GM23338 (cell line): ENCODE measurements at places on chromosomes 13 and 19. TPM values are rescaled to one million over a fixed set of nuclear protein-coding genes. Genes with fewer than 3 reads are reported as not detected.
A peak's percentile ranks its signal among the peaks of the same experiment; 100 is the strongest.

GRCh38 chr13:107034236-107034872, 466.4 kb upstream of the ARGLU1 start:
- DNase-seq = no peak
- H3K27me3 ChIP-seq = no peaks in the 10 kb centered on the region
- H3K27ac ChIP-seq = no peak overlapping the region
- no peaks in the 10 kb centered on the region for H3K36me3 ChIP-seq
- peaks cover 4% of the 10 kb centered on the region; the same call in 1 of the 2 replicates for H3K4me1 ChIP-seq

- no peak overlapping the region for H3K27ac ChIP-seq
- H3K27me3 ChIP-seq = no peaks in the 10 kb centered on the region
- no peak for DNase-seq
Measured at GRCh38 chr13:48492470-48493065, 40.3 kb downstream of the RCBTB2 start.

- no peaks in the 10 kb centered on the region for H3K36me3 ChIP-seq
- no peaks in the 10 kb centered on the region for H3K27me3 ChIP-seq
- DNase-seq = no peak
- H3K4me1 ChIP-seq = peaks cover 6% of the 10 kb centered on the region
- no peak overlapping the region for H3K27ac ChIP-seq
- H3K4me3 ChIP-seq = no peak overlapping the region
Measured at GRCh38 chr19:31257025-31257424, 92.2 kb downstream of the TSHZ3 start.

DNA sequence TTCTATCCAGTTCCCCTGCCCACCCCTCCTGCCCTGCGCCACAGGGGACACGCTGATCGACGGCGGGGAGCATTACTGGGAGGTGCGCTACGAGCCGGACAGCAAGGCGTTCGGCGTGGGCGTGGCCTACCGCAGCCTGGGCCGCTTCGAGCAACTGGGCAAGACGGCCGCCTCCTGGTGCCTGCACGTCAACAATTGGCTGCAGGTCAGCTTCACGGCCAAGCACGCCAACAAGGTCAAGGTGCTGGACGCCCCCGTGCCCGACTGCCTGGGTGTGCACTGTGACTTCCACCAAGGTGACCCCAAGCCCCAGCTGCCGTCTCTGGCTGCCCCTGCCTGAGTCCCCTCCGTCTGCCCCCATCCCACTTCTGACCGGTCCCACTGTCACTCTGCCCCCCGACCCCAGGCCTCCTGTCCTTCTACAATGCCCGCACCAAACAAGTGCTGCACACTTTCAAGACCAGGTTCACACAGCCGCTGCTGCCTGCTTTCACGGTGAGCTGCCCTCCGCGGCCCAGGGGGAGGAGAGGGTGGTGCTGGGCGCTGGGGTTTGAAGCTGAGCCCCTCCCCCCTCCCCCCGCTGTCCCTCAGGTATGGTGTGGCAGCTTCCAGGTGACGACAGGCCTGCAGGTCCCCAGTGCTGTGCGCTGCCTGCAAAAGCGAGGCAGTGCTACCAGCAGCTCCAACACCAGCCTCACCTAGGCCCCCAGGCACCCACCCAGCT, 15.5 kb downstream of the STAP2 start:
- no peak overlapping the region for H3K4me3 ChIP-seq
- DNase-seq = peak; percentile 23
- H3K27ac ChIP-seq = no peak overlapping the region
- H3K36me3 ChIP-seq = peaks cover 3% of the 10 kb centered on the region; the same call in 1 of the 2 replicates

DNA sequence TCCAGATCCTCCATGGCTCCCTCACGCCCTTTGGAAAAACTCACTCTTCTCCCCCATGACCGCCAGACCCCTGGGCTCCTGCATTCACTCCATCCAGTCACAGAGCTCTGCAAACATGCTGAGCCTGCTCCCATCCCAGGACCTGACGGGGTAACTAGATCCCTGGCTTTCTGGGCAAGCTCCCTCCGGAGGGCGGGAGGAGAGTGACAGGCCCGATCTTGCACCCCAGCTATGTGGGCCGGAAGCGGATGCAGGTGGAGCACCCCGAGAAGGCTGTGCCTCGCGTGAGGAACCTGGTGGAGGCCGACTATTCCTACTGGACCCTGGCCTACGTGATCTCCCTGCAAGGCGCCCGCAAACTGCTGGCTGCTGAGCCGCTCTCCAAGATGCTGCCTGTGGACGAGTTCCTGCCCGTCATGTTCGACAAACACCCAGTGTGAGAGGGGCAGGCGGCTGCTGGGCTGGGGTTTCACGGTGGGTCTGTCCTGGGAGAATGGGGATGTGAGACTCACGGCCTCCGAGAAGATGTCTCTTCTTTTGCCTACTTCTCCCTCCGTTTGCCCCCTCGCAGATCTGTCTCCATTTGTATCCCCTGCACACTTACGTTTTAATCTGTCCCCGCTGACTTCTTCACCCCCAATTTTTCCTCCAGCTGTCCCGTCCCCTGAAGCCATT, 25.2 kb downstream of the COLGALT1 start:
- no peaks in the 10 kb centered on the region for H3K36me3 ChIP-seq
- H3K4me3 ChIP-seq = peak overlapping the region; percentile 46; the same call in 1 of the 2 replicates
- H3K27me3 ChIP-seq = no peaks in the 10 kb centered on the region
- peak overlapping the region; percentile 55; the same call in 1 of the 2 replicates for H3K27ac ChIP-seq

- no peaks in the 10 kb centered on the region for H3K36me3 ChIP-seq
- no peaks in the 10 kb centered on the region for H3K4me1 ChIP-seq
- no peak overlapping the region for H3K27ac ChIP-seq
- H3K4me3 ChIP-seq = no peak overlapping the region
- H3K27me3 ChIP-seq = no peaks in the 10 kb centered on the region
Measured at GRCh38 chr13:46088821-46089562, 15.8 kb downstream of the CPB2 start.

GRCh38 chr19:33888665-33889064, 92.0 kb downstream of the KCTD15 start:
- no peak overlapping the region for H3K4me3 ChIP-seq
- H3K27ac ChIP-seq = no peak overlapping the region
- no peaks in the 10 kb centered on the region for H3K36me3 ChIP-seq
- no peaks in the 10 kb centered on the region for H3K27me3 ChIP-seq
- no peak for DNase-seq

- no peak for DNase-seq
- H3K27ac ChIP-seq = no peak overlapping the region
- peaks cover 30% of the 10 kb centered on the region for H3K4me1 ChIP-seq
- no peaks in the 10 kb centered on the region for H3K36me3 ChIP-seq
- peaks cover 21% of the 10 kb centered on the region for H3K27me3 ChIP-seq
- H3K4me3 ChIP-seq = peak overlapping the region; percentile 93
Measured at GRCh38 chr13:77329911-77330584, 3.2 kb upstream of the MYCBP2 start.

DNA sequence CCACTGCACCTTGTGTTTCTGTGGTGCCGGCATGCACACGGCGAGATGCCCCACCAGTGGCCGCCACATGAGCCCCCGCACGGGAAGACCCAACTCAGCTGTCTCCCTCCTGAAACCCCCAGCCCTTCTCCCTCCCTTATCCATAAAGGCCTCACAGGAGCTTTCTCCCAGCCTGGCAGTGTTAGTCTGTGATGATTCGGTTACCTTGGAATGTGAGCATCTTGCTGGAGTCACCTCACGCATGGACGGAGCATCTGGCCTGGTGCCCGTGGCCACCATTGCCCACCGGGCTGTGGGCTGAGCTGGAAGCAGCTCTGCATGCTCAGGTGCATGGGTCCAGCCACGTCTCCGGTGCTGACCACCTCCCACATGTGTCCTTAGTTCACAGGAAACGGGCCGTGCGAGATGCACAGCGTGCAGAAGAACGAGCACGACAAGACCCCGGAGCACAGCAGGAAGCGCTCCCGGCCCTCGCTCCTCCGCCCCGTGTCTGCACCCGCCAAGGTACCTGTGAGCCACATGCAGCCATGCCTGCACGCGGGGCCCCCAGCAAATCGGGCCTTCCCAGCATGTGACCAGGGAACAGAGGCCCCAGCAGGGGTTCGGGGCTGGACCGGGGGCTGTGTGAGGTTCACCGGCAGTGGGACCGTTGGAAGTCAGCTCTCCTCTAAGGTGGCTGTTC, 22.0 kb downstream of the SIN3B start:
- H3K36me3 ChIP-seq = peaks cover 37% of the 10 kb centered on the region
- DNase-seq = no peak
- H3K4me1 ChIP-seq = no peaks in the 10 kb centered on the region
- H3K27ac ChIP-seq = no peak overlapping the region

DNA sequence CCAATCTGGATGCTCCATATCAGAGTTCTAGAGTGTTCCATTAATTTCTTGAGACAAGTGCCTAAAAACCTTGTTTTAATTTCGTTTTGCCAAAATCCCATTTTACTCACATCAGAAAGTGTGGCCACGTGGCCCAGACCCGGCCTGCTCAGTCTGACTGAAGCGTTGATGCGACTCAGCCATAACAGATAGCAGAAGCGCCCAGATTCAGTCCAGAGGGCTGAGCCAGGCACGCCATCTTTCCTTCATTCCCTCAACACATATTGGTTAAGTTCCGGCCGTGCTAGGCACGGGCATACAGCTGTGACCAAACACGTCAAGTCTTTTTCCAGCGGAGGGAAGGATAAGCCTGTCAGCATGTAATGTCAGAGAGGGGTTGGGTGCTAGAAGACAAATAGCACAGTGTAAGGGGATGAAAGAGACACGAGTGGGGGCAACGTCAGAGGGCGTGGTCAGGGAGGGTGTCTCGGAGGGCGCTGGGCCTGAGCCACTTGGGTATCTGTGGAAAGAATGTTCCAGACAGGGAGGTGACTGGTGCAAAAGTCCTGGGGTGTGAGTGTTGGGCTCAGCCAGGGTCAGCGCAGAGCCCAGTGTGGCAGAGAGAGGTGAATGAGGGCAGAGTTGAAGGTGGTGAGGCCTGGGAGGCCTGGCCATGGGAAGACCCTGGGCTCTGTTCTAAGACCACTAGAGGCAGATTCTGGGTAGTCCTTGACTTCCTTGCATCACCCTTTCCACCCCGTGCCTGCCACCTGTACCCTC, 3.1 kb downstream of the F10 start:
- no peak overlapping the region for H3K27ac ChIP-seq
- no peak for DNase-seq
- H3K4me3 ChIP-seq = no peak overlapping the region
- no peaks in the 10 kb centered on the region for H3K27me3 ChIP-seq
- no peaks in the 10 kb centered on the region for H3K36me3 ChIP-seq
- H3K4me1 ChIP-seq = no peaks in the 10 kb centered on the region

DNA sequence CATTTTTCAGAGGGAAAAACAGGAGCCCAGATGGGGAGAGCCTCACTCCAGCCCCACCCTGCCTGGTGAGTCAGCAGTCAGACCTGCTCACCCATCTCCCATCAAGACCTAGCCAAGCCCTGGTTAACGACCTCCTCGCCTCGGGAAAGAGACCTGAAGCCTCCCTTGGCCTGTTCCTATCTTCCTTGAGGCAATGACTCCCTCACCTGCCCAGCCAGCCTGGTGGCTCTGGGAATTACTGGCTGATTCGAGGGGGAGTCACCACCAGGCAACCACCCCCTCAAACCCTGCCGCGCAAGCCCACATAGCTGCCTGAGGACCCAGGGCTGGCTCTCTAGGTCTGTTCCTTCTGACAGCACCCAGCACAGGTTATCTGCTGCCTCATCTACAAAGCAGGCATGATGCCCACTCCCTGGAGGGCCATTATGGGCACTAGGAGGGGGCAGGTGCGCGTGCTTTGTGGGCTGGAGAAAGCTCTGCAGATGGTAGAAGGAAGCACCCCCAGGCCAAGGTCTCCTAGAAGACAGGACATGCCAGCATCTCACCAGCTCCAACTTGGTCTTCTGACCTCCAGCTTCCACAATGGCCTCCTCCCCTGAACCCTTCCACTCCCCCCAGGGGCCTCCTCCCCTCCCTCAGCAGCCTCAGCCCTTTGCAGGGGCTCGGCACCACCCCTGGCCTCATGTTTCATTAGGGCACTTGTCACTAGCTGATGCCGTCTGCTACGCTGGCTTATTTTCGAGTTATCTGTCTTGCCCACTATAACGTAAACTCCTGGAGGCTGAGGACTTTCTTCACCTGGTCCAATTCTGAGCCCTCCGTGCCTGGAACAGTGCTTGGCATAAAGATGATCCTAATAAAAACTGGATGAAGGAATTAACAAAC, 10.4 kb downstream of the DEDD2 start:
- H3K27me3 ChIP-seq = no peaks in the 10 kb centered on the region
- H3K4me1 ChIP-seq = peaks cover 13% of the 10 kb centered on the region
- peaks cover 27% of the 10 kb centered on the region; the same call in 1 of the 2 replicates for H3K36me3 ChIP-seq
- no peak overlapping the region for H3K4me3 ChIP-seq

GRCh38 chr13:107574517-107575210, 640.7 kb downstream of the LIG4 start:
- peak overlapping the region; percentile 4 for H3K4me3 ChIP-seq
- H3K4me1 ChIP-seq = peaks cover 28% of the 10 kb centered on the region
- H3K27ac ChIP-seq = no peak overlapping the region
- peaks cover 25% of the 10 kb centered on the region for H3K27me3 ChIP-seq
- DNase-seq = peak; percentile 45
- H3K36me3 ChIP-seq = no peaks in the 10 kb centered on the region

- H3K4me1 ChIP-seq = 0 out of 2 replicates have a peak, but pooled peaks cover 3% of the 10 kb centered on the region
- no peaks in the 10 kb centered on the region for H3K27me3 ChIP-seq
- no peak for DNase-seq
- no peak within 1 kb of the TSS for H3K4me3 ChIP-seq
- no peaks in the 10 kb centered on the region for H3K36me3 ChIP-seq
Measured at GRCh38 chr19:46124638-46125115, at the start of gene IGFL3. IGFL3 (minus strand) TSS chr19:46124688; CDS start chr19:46124649, 39 bp downstream.

DNA sequence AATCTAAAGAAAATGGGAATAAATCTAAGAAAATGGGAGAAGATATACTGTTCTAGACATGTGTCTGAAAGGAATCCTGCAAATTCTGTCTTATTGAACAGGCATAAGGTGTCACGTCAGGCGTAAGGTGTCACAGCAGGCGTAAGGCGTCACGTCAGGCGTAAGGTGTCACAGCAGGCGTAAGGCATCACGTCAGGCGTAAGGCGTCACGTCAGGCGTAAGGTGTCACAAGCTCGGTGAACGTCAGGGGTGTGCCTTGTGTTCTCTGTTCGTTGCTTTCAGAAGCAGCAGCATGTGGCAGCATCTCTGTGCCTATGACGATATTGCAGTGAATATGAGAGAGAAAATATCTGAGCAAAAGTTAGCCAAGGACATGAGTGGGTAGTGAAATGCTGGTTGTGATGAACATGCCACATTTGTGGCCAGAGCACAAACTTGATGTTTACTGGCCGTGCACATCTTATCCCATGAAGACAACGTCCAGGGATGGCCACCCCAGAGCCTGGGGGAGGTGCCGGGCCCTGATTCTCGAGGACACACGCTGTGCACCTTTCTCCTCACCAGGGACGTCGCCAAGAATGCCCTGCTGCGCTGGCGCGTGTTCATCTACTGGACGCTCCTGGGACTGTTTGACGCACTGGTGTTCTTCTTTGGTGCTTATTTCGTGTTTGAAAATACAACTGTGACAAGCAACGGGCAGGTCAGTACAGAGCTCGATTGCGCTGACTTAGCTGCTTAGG, 107.0 kb upstream of the MCF2L start:
- H3K36me3 ChIP-seq = peaks cover 8% of the 10 kb centered on the region
- H3K27me3 ChIP-seq = no peaks in the 10 kb centered on the region
- H3K4me1 ChIP-seq = no peaks in the 10 kb centered on the region
- no peak overlapping the region for H3K27ac ChIP-seq

GRCh38 chr19:1828279-1829238, 16.5 kb upstream of the ATP8B3 start:
- no peaks in the 10 kb centered on the region for H3K27me3 ChIP-seq
- no peak for DNase-seq
- H3K4me1 ChIP-seq = no peaks in the 10 kb centered on the region
- no peak overlapping the region for H3K4me3 ChIP-seq
- no peaks in the 10 kb centered on the region for H3K36me3 ChIP-seq
- no peak overlapping the region for H3K27ac ChIP-seq

GRCh38 chr13:112963641-112964040, 5.4 kb upstream of the MCF2L start:
- no peak overlapping the region for H3K4me3 ChIP-seq
- DNase-seq = no peak

The ALOX5AP gene
- total RNA-seq = not detected in 2 replicates

The ZIK1 gene
- total RNA-seq = 33.9 and 40.5 TPM in 2 replicates

The CYSLTR2 gene
- total RNA-seq = not detected in 2 replicates

The LGALS7 gene
- not detected in 2 replicates for total RNA-seq

The KLF1 gene
- 1.1 and 1.4 TPM in 2 replicates for total RNA-seq

The C13orf42 gene
- total RNA-seq = 9.4 and 24.5 TPM in 2 replicates

The GZMM gene
- not detected in 2 replicates for total RNA-seq

The OR7A5 gene
- total RNA-seq = not detected in 2 replicates

The MAP3K10 gene
- 13.7 and 14.5 TPM in 2 replicates for total RNA-seq
